Pons (tissue), 1 donor: ENCODE measurements at places on chromosomes 12 and 14.
A peak's percentile ranks its signal among the peaks of the same experiment; 100 is the strongest.

- no peak for DNase-seq
Measured at GRCh38 chr14:105760691-105761344, 234.4 kb downstream of the TMEM121 start.

GRCh38 chr12:82120901-82121300, 237.3 kb downstream of the CCDC59 start:
- no peak for DNase-seq

GRCh38 chr12:70985850-70986249, 65.3 kb upstream of the PTPRR start:
- no peak for DNase-seq

GRCh38 chr14:60705100-60705499, 19.1 kb downstream of the SIX4 start:
- DNase-seq: no peak

- peak; percentile 38 for DNase-seq
Measured at GRCh38 chr12:66241061-66242043, 52.3 kb downstream of the IRAK3 start.

- no peak for DNase-seq
Measured at GRCh38 chr12:3225796-3226180, 148.6 kb downstream of the TSPAN9 start.

DNA sequence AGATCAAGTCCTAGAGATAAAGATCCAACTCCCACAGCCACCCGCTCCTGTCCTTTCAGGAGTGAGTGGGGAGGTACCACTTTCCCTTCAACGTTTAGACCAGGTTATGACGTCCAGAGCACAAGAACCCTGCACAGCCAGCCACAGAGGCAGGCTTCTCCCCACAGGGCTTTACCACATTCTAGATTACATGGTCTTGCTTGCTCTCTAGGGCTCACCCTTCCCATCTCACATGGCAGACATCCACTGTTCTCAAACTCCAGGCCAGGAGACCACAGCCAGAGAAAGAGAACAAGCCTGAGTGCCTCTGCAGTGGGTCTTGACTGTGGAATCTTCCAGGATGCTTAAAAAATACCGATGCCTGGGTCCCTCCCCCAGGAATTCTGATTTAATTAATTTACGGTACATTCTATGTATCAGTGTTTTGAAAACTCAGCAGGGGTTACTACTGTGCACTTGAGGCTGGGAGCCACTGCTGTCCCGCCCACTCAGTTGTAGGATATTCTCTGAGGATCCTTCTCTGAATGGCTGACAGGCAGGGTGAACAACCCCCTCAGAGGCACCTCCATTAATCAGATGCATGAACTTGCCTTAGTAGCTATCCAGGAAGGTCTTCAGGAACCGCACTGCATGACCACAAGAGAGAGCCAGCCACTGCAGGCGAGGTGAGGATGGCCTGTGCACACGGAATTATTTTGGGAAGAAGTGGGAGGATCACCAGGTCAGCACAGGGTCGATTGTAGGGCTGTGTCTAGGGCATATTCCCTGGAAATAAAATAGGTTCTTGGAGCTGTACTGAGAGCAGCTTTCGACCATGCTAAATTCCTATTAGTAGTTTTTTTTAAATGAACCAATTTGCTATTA, 21.5 kb upstream of the SOCS2 start:
- DNase-seq: no peak

GRCh38 chr12:132807295-132808092, 21.2 kb downstream of the GOLGA3 start:
- DNase-seq: no peak

DNA sequence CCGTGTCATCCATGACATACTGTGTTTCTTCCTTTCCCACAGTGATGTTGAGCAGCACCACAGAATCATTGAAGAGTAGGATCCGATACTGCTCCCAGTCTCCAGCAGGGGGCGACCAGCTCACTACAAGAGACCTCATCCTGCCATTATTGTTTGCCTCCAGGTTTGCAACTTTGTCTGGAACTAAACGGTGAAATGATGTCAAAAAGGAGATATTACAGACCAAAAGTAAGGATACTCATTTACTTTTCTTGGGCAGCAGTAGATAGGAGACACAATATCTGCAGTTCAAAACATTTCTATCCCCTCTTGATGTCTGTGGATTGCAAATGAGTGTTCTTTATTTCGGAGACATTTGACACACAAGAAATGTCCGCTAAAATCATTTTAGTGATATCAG, 47.2 kb downstream of the PTPRB start:
- DNase-seq: peak; percentile 80

DNA sequence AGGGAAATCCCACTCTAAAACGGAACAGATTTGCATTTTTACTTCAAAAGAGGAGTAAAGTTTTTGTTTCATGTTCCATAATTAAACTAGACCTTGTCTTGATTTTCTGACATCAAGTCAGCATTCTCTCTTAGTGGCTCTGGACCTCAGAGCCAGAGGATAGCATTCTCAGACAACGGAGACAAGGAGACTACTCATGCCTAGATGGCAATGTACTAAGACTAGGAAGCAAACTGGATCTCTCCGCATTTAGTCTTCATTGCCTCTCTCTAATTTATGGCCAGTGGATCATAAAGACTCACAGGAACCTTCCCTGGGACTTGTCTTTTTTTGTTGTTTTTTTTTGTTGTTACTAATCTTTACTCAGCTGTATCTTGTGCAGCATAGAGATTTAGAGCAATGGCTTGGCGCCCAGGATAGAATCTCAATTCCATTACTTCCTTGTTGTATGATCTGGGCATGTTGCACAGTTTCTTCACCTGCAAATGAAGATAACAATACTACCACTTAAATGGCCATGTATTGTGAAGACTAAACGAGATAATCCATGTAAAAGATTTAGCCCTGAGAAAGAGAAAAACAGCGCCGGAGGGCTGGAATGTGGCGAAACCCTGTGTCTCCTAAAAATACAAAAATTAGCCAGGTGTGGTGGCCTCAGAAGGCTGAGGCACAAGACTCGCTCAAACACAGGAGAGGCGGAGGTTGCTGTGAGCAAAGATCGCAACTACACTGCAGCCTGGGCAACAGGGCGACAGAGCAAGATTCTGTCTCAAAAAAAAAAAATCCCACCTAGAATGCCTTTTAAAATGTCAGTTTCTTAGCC, 4.0 kb upstream of the GEMIN2 start:
- peak; percentile 10 for DNase-seq

- DNase-seq: no peak
Measured at GRCh38 chr12:69966409-69966808, 141.4 kb downstream of the MYRFL start.

GRCh38 chr12:43095669-43096280, 456.2 kb downstream of the ADAMTS20 start:
- DNase-seq: no peak

DNA sequence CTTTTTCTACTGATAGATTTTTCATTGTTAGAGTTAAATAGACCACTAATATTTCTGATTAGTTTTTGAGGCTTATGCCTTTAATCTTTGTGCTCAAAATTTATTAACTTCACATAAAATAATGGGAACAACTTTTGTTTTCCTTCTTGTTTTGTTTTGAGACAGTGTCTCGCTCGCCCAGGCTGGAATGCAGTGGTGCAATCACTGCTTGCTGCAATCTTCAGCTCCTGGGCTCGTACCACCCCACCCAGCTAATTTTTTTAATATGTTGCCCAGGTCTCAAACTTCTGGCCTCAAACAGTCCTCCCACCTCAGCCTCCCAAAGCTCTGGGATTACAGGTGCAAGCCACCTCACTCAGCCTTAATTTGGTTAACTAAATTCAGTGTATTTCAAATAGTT, 16.8 kb downstream of the SCFD1 start:
- no peak for DNase-seq

DNA sequence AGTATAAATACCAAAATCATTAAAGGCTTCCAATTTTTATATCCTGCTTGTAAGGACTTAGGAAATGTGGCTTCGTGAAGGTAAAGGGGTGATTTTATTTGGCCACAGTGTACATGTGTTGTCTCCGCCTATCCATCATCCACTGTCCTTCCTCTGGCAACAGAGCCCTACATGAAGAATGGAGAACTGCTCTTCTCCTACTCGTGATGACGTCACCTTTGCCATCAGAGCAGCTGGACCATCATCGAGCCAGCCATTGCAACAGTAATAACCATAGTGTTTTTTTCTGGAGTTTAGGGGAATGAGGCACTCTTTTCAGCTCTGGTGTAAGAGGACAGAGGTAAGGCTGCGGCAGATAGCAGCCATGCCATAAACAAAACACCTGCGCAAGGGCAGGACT, 19.2 kb downstream of the ITPR2 start:
- no peak for DNase-seq

GRCh38 chr12:68939505-68939904, 6.5 kb upstream of the CPM start:
- DNase-seq: no peak

DNA sequence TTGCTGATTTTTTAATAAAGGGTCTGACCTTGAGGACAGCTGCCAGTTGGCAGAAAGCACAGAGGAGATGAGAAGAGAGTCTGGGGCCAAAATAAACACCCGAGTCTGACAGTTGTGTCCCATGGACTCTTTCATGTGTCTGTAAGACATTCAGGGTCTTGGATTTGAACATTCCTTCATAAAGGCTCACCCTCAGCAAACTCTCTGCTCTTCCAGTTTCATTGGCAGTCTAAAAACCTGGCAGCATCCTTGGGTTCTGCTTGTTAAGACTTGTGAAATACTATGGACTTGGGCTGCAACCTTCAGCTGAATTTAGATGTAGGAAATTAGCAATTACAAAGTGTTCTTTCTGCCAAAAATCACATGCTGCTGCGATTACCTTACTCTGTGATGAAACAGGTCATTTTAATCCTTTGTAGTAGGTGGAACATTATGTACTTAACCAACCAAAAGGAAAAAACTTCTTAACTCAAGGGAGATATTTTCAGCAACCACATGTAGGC, 32.0 kb upstream of the LMNTD1 start:
- peak; percentile 58 for DNase-seq

DNA sequence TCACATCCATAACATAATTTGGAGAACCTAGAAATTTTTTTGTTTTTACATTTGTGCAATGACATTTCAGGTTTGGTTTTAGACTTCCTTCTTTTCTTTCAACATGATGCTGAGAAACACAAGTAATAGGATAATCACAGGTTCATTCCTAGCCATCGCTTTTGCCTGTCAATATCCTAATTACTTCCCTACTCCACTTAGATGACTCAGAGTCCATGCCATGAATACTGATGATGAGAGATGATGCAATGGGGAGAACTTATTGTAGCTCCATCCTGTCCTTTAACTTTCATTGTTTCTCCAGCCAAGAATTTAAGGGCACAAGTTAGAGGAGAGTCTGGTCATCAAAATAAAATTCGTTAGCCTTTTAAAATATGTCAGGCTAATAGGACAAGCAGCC, 101.3 kb downstream of the PTPRO start:
- no peak for DNase-seq

DNA sequence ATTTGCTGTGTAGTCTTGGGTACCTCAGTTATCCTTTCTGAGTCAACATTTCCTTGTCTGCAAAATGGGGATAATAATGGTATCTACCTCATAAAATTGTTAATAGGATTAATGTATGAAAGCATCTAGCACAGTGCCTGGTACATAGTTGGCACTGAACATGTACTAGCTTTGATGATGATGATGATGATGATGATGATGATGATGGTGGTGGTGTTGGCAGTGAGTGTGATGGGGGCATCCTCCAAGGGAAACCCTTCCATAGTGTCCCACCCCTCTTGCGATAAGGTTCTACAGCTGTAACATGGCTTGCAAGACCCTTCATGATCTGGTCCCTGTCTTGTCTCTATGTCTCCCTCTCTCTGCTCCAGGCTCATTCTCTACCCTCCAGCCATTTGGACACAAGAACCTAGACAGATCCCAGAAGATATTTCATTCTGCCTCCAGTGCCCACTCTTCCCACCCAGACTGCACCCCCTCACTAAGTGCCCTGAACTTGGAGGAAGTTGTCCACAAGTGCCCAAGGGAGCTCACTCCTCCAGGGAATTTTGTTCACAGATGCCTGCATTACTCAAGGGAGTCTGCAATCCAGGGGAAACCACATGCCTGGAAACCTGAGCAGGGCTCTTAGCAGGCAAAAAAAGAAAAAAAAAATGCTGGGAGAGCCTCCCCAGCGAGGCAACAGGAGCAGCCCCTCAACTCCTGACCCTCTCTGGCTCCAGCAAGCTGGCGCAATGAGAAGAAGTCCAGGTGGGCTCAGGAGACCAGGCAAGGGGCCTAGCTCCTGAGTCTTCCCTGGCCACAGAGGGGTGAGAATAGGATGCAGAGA, 10.1 kb upstream of the BDKRB1 start:
- no peak for DNase-seq

DNA sequence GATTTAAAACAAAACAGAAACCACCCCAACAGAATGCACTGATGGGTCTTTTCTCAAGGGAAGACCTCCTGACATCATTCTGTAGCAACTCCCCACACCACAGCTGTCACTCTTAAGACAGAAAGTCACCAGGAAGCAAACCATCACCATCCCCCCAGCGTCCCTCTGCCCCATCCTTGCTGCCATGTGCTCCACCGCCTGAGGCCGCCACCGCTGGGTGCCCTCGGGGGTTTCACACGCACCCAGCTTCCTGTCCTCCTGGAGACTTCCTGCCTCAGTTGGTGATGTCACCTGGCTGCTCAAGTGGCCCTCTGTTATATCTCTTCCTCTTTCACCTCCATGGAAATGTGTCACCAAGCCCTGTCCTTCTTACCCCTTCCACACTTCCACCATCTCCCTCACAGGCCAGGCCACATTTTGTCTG, 71.4 kb upstream of the GPR68 start:
- DNase-seq: no peak

DNA sequence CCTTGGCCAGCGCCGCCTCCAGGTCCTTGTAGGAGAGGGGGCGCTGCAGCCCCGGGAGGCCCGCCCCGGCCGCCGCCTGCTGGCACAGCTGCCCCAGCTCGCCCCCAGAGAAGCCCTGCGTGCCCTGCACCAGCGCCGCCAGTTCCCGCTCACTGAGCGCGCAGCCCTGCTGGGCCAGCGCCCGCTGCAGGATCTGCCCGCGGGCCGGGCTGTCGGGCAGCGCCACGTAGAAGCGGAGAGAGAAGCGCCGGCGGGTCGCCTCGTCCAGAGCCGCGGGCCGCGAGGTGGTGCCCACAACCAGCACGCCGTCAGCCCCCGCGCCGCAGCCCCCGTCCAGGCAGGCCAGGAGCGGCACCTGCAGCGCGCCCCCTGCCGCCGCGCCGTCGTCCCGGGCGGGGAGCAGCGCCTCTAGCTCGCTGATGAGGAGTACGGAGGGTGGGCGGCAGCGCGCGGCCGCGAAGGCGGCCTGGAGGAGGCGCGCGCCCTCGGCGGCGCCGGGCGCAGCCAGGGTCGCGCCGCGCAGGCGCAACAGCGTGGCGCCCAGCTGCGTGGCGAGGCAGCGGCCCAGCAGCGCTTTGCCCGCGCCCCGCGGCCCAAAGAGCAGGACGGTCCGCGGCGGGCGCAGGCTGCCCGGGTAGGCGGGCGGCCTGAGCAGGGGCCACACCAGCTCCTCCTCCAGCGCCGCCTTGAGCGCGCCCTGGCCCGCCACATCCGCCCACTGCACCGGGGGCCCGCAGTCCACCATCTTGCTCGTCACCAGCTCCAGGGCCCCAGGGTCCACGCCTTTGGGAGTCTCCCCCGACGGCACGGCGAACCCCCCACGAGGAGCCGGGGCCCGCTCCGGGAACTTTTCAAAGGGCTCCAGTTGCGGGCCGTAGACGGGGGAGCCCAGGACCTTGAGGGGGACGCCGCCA, 27.7 kb downstream of the FIGNL2 start:
- DNase-seq: no peak

GRCh38 chr14:59463787-59464485, 1.2 kb downstream of the GPR135 start:
- DNase-seq: no peak

GRCh38 chr12:40105265-40105514, 691 bp downstream of the SLC2A13 start:
- no peak for DNase-seq
